Peyer's patch (tissue), 4 donors: ENCODE measurements at places on chromosomes 2 and 18. TPM values are rescaled to one million over a fixed set of nuclear protein-coding genes. Genes with fewer than 3 reads are reported as not detected.

GRCh38 chr2:62055724-62056336 is 140.1 kb upstream of the B3GNT2 start:
- no peaks in the 10 kb centered on the region for H3K36me3 ChIP-seq
- no peaks in the 10 kb centered on the region for H3K4me1 ChIP-seq
- DNase-seq, result no peak

- peak overlapping the region; percentile 97 for H3K4me3 ChIP-seq
- H3K27me3 ChIP-seq, result no peaks in the 10 kb centered on the region
- no peaks in the 10 kb centered on the region for H3K36me3 ChIP-seq
- H3K27ac ChIP-seq, result peak overlapping the region; percentile 96
- H3K4me1 ChIP-seq, result peaks cover 9% of the 10 kb centered on the region
- no peak for DNase-seq
These were observed 660 bp upstream of the MBP start for GRCh38 chr18:77133051-77133834.

DNA sequence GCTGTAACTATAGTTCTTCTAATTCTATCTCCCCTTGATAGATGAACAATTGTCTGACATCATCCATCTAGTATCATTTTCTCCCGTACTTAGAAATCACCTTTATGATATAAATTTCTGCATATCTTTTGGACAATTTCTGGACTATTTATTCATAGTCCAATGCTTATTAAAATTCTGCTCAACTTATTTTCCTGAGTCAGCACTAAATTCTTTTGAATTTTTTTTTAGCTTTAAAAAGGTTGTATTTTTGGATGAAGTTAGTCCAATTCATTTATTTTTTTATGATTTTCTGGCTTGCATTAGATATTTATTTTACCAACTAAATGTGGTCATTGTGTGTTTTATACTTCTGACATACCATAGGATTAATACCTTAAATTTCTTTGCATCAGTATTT is 538.5 kb upstream of the DCC start:
- H3K27me3 ChIP-seq, result no peaks in the 10 kb centered on the region
- H3K4me1 ChIP-seq, result no peaks in the 10 kb centered on the region
- DNase-seq, result no peak

GRCh38 chr2:205728366-205728765 is 46.1 kb downstream of the NRP2 start:
- no peaks in the 10 kb centered on the region for H3K27me3 ChIP-seq
- no peak for DNase-seq
- H3K4me1 ChIP-seq, result no peaks in the 10 kb centered on the region
- H3K4me3 ChIP-seq, result no peak overlapping the region
- H3K36me3 ChIP-seq, result no peaks in the 10 kb centered on the region

DNA sequence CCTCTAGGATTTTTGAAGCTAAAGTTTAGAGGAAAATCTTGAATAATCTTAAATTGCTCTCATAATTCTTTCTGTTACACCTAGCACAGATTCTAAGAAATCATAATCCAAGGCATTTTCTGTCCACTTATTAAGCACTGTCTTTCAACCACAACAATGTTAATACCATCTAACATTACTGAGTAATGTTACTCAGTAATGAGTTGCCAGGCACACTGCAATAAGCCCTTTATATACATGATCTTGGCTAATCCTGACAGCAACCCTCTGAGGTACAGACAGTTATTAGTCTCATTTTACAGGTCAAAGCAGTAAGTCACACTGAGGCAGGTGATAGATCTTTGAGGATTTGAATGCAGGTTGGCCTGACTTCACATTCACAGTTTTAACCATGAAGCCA is 291.9 kb downstream of the ALK start:
- no peaks in the 10 kb centered on the region for H3K27me3 ChIP-seq
- H3K27ac ChIP-seq, result no peak overlapping the region
- DNase-seq, result no peak
- no peak overlapping the region for H3K4me3 ChIP-seq
- no peaks in the 10 kb centered on the region for H3K36me3 ChIP-seq

CCDC74A gene
- not detected for total RNA-seq

CNNM3 gene
- total RNA-seq, result 108 TPM

- no peak overlapping the region for H3K27ac ChIP-seq
- H3K36me3 ChIP-seq, result no peaks in the 10 kb centered on the region
- no peaks in the 10 kb centered on the region for H3K27me3 ChIP-seq
These were observed 115.9 kb upstream of the ASB18 start for GRCh38 chr2:236380051-236380612.

DSG4 gene
- not detected for total RNA-seq

- H3K27ac ChIP-seq, result no peak overlapping the region
- no peaks in the 10 kb centered on the region for H3K27me3 ChIP-seq
- no peaks in the 10 kb centered on the region for H3K36me3 ChIP-seq
- H3K4me1 ChIP-seq, result no peaks in the 10 kb centered on the region
These were observed 89.0 kb downstream of the TMEM18 start for GRCh38 chr2:588074-588645.

DNA sequence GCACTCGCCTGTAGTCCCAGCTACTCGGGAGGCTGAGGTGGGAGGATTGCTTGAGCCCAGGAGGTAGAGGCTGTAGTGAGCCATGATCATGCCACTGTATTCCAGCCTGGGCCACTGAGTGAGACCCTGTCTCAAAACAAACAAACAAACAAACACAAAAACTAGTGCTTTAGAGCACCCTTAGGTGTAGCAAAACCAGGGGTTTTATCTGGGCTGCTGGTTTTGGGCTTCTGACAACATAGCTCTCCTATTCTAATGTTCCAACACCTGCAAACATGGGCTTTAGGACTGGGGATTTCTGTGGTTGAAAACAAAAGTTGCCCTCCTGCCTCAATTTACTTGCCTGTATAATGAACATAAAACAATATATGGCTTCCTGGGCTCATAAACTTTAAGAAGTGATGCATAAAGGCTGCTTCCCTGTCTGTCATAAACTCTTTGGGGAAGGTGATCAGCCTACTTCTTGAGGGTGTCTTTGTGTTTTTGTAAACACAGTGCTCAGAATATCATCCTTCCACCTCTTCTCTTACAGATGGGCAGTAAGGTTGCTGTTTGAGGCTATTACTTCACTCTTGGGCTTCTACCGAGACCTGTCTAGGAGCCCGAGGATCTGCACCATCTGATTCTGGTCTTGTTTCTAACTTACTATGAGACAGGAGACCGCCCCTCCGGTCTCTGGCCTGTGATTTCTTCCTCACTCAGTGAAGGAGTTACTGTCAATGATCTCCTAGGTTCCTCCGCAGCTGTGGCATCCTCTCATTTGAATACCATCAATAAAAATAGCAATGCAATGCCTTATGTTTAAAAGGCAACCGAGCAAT is 246.5 kb downstream of the MYCN start:
- no peaks in the 10 kb centered on the region for H3K27me3 ChIP-seq
- H3K27ac ChIP-seq, result no peak overlapping the region
- DNase-seq, result no peak
- no peaks in the 10 kb centered on the region for H3K4me1 ChIP-seq
- no peaks in the 10 kb centered on the region for H3K36me3 ChIP-seq

LRRC30 gene
- total RNA-seq, result not detected

GRCh38 chr18:1559563-1559962 is 654.9 kb downstream of the ADCYAP1 start:
- H3K27ac ChIP-seq, result no peak overlapping the region
- no peaks in the 10 kb centered on the region for H3K36me3 ChIP-seq
- H3K27me3 ChIP-seq, result no peaks in the 10 kb centered on the region
- no peak for DNase-seq
- no peak overlapping the region for H3K4me3 ChIP-seq

CDH7 gene
- not detected for total RNA-seq
